CD4-positive, alpha-beta T cell treated with Interleukin-21 for 1 hour (primary cell): ENCODE measurements at places on chromosomes 11 and 22.
A peak's percentile ranks its signal among the peaks of the same experiment; 100 is the strongest.

GRCh38 chr22:43774318-43774915 is 37.7 kb downstream of the EFCAB6 start:
- DNase-seq = no peak

DNA sequence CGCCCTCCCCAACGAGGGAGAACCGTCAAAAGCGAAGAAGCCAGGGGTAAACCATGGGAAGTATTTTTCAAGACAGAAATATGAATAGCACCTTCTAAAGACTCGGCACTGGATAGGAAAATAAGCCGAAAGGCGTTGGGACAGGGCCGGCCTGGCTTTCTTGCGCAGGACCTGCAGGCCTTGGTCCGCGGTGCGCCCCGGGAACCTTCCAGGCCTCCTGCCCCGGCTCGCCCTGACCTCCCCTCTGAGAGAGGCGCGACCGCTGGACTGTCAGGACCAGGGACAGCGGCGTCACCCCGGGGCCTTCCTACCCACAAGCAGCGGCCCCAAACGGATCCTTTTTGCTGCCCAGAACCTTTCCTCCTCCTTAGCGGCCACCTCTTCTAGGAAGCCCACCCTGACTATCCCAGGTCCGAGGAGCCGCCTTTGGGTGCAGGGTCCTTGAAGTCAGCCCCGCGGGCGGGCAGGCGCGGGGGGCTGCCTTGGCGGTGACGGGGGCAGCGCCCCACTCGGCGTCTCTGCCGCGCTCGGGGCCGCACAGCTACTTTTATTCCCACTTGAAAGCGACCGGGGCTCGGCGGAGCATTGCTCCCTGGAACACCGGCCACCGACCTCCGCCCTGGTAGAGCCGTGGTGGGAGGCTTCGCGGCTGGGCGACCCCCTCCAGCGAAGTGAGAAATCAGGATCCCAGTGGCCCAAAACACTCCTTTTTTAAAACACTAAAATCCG is 650 bp upstream of the MAPK11 start:
- peak; percentile 74 for DNase-seq

DNA sequence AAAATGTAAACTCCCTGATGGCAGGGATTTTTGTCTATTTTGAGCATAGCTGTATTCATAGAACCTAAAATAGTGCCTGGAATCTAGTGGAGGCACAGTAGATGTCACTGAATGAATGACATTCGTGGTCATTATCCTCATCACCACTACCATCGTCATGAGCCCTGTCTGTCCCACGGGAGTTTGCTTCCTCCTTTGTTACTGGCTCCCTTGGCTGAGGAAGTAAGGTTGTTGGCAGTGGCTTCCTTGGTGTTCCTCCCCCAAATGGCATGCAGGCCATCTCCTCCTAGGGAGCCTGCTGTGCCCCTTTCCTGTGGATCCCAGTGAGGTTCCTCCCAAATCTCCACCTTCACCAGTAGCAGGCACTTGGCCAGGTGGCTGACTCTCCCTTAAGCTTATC is 183.0 kb downstream of the CEP164 start:
- DNase-seq = no peak

GRCh38 chr22:37462983-37463382 is 23.2 kb downstream of the MFNG start:
- DNase-seq = no peak

- DNase-seq = no peak
These were observed 16.8 kb downstream of the RELT start for GRCh38 chr11:73393011-73393380.

DNA sequence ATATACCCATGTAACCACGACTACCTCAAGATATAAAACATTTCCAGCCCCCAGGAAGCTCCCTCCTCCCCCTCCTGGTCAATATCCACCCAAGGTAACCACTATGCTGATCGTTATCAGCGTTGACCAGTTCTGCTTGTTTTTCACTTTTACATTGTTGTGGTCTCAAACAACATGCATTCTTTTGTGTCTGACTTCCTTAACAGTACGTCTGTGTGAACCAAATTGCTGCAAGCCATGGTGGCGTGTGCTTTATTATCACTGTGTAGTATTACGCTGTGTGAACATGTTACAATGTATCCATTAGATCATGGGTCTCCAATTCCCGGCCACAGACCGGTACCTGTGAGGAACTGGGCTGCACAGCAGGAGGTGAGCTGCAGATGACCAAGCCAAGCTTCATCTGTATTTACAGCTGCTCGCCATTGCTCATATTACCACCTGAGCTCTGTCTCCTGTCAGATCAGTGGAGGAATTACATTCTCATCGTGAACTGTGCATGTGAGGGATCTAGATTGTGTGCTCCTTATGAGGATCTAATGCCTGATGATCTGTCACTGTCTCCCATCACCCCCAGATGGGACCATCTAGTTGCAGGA is 15.5 kb upstream of the GRK3 start:
- no peak for DNase-seq

DNA sequence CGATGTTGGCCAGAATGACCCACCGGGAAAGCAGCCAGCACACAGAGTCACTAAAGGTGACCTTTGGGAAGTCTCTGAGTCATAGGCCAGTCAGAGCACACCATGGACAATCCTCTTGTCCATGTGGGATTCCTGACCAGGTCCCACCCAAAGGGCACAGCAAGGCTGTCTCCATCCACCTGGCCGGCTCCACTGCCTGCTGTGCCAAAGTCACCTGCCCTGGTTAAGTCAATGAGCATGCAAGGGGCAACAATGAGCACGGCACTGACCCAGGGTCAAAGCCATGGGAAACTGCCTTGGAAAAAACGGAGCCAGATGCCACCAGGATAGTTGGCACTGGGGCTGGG is 49.8 kb downstream of the SHANK2 start:
- DNase-seq = no peak

- DNase-seq = peak; percentile 37
These were observed 26.3 kb upstream of the CSF2RB start for GRCh38 chr22:36887162-36887561.

- DNase-seq = peak; percentile 91
These were observed 16.5 kb upstream of the PRR5 start for GRCh38 chr22:44685384-44686056.

DNA sequence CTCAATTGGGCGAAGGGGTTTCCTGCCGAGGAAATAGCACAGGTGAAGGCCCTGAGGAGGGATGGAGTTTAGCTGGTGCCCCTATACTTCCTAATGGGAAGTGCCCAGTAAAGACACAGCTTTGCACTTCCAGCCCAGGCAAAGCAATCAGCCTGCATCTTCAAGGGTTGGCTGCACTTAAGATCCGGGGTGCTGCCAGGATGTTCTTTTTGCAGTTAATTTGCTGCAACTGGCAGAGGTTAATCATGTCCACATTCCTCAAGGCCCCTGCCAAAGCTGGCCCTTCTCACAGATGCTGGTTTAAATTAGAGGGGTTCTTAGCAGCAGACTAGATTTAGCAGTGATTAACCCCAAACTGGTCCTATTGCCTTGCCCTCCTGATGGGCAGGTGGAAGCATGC is 137.7 kb upstream of the NAV2 start:
- DNase-seq = no peak

DNA sequence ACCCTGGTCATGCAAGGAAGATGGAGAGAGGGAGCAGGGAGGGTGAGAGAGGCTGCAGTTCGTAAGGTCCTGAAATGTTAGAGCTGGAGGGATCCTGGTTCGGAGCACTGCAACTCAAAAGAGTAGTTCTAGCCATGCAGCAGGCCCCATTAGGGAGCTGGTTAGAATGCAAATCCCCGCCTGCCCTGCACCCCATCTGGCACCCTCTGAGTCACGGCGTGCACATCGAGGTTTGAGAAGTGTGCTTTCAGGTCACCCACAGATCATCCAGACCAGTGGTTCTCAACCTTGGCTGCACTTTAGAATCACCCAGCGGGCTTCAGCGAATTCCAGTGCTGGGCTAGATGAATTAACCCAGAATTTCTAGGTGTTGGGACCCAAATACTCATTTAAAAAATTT is 48.2 kb downstream of the ST3GAL4 start:
- DNase-seq = no peak

DNA sequence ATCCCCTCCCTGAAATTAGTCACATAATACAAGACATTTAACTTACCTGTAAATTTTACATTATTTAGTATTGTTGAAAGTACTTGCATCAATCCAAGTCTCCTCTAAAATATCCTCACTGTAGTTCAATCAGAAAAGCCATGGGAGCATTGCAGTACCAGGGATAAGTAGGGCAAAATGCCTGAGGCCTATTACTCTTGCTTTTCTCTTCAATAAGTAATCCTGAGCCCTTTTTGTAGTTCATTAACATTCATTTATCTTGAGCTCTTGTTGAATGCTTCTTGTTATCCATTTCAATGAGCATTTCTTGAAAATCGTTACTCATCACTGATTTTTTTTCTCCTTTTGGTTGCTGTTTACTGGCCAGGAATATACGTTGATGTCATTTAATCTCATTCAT is 414.7 kb downstream of the LRRC4C start:
- DNase-seq = no peak

DNA sequence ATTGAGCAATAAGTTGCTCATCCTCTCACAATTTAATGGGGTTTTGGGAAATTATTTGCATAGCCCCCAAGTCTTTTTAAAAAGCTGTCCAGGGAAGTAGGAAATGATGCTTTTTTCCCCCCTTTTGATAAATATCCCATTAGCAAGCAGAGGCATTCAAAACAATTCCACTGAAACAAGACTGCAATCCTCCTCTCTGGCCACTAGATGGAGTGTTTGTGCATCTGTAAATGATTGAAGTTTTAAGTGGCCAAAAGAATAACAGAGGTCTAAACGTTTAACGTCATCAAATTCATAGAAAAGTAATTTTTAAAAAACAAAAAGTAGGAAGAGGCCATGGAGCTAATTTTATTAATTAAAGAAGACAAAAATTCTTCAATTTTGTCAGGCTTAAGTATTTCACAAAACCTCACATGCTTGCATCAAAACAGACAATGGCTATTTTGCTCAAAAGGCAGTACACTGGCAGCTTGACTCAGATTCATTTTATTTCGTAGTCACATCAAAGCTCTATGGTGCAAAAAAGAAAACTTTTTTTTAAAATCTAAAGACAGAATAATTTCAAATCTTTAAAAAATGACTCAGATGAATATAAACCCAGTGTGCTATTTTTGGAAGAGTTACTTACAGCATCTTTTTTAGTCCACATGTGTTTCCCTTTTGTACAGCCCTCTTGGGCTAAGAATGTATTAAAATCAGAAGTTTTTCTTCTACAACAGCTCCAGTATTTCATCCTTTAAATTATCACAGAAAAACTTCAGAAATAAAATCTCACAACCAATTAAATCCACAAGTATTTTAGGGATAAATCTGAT is 17.8 kb downstream of the CHORDC1 start:
- peak; percentile 66 for DNase-seq

DNA sequence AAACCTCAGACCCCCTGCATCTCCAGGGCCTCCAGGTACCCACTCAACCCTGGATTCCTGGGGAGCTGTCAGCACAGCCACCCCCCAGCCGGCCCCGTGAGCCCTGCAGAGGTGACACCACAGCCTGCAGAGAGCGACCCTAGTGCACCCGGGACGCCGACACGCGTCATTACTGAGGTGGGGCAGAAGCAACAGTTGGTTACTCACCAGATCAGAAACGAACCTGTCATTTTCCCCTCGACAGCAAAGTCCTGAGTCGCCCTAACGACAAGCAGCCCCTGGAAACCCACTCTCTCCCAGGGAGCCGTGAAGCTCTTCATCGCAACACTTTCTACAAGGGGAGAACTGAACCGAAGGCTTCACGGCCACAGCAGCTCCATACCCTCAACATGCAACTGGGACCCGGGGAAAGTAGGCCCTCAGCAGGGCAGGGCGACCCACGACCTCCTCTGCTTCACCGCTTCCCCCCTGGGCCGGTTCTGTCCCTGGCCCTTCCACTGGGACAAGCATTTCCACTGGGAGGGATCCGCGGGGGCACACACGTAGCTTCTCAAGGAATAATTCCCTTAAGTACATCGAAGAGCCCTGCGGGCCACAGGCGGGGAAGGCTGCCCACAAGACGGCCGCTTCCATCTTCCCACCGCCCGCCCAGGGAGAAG is 1.6 kb downstream of the BRD1 start:
- peak; percentile 62 for DNase-seq

- no peak for DNase-seq
These were observed 17.6 kb downstream of the DAGLA start for GRCh38 chr11:61697764-61698163.

DNA sequence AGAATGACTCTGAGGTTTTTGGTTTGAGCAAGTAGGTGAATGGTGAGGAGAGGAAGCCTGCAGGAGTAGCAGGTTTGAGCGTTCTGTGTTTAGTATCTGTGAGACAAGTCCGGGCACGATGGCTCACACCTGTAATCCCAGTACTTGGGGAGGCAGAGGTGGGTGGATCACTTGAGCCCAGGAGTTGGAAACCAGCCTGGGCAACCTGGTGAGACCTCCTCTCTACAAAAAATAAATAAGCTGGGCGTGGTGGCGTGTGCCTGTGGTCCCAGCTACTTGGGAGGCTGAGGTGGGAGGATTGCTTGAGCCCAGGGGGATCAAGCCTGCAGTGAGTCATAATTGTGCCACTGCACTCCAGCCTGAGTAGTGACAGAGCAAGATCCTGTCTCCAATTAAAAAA is 9.7 kb upstream of the CENATAC start:
- no peak for DNase-seq

- no peak for DNase-seq
These were observed 570.1 kb downstream of the BRD1 start for GRCh38 chr22:49257551-49257961.

DNA sequence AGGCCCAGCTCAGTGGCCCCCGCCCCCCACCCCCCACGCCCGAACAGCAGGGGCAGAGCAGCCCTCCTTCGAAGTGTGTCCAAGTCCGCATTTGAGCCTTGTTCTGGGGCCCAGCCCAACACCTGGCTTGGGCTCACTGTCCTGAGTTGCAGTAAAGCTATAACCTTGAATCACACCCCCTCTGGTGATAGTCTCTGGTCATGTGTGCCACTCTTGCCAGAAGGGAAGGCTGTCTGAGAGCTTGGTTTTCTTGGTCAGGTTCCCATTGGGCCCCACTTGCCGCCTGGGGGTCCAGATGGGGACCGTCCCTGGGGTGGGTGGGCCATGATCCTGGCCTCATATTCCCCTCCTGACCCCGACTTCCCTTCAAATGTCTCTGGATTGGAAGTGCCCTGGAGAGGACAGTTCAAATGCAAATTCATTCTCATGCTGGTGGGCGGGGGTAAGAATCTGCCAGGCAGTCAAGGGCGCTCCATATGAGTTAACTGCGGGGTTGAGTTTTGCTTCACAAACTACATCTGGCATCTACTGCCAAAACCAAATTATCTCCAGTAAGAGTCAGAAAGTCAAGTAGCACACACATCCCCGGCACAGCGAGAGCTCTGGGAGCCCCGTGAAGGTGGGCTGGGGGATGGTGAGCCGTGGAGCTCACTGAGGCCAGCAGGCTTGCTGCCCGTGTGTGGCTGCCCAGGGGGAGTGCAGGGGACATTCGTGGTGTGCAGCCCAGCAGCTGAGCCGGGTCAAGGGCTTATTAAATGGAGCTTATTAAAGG is 35.7 kb downstream of the B3GAT1 start:
- no peak for DNase-seq

DNA sequence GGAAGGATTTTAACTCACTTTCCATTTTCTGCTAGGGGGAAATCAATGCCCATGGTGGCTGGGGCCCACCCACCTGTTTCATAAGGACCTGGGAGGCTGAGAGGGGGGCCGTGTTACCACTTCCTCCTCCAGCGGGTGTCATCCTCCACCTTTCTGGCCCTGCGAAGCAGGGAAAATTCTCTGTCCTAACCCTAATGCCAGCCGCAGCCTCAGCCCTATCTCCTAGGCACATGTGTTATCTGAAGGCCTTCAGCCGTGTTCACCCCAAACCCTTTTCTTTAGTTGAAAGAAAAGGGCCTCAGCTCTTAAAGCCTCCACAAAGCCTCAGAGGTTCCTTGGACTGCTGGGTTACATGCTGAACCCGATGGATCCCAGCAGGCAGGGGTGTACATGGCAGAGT is 55.4 kb upstream of the NECTIN1 start:
- no peak for DNase-seq
